GF-D8 (cell line): ENCODE measurements at places on chromosomes 5 and 9.

- DNase-seq, result no peak
These were observed 405.9 kb downstream of the TLE4 start for GRCh38 chr9:79977510-79978197.

DNA sequence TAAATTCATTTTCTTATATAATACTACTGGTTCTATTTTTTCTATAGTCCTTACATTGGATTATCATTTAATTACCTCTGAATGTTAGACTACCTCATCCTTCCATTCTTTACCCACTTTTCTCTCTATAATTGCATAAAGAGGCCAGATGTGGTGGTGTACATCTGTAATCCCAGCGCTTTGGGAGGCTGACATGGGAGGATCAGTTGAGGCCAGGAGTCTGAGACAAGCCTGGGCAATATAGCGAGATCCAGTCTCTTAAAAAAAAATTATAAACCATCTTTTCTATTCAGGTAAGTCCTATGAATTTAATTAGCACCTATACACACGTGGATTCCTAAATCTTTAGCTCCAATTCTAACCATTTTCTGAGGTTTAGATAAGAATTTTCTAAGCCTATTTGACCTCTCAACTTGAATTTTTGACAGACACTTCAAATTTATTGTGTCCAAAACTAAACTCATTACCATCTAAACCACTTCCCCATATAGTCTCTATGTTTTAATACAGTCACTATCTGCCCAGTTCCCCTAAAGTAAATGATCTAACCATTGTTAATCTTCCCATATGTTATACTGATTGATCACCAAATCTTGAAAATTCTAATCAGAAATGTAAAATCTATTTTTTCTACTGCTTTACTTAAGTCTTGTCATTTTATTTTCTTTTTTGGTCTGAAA is 33.0 kb upstream of the CHD1 start:
- no peak for DNase-seq

DNA sequence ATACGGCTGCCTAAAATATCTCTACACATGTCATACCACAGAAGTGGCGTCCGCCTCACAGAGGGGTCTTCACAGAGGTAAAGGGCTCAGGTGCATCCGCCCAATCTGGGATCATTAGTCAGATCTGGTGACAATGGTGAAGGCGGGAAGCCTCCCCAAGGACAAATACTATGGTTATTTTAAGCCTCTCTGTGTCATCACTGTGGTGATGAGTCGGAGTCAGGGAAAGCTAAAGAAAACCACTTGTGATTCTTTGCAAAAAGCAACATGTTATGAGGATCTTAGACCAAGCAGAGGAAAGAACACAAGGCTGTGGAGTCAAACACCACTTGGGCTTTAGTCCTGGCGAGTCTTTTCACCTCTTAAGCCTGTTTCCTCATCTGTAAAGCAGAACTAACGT is 190.4 kb downstream of the DRD1 start:
- no peak for DNase-seq

GRCh38 chr5:9892696-9893095 is 262.5 kb upstream of the TAS2R1 start:
- DNase-seq, result no peak

GRCh38 chr9:95595721-95596295 is 79.0 kb upstream of the PTCH1 start:
- no peak for DNase-seq

- no peak for DNase-seq
These were observed 149.4 kb upstream of the MRPS30 start for GRCh38 chr5:44659334-44659733.

- DNase-seq, result no peak
These were observed 125.8 kb upstream of the SLC12A2 start for GRCh38 chr5:127957701-127958239.

DNA sequence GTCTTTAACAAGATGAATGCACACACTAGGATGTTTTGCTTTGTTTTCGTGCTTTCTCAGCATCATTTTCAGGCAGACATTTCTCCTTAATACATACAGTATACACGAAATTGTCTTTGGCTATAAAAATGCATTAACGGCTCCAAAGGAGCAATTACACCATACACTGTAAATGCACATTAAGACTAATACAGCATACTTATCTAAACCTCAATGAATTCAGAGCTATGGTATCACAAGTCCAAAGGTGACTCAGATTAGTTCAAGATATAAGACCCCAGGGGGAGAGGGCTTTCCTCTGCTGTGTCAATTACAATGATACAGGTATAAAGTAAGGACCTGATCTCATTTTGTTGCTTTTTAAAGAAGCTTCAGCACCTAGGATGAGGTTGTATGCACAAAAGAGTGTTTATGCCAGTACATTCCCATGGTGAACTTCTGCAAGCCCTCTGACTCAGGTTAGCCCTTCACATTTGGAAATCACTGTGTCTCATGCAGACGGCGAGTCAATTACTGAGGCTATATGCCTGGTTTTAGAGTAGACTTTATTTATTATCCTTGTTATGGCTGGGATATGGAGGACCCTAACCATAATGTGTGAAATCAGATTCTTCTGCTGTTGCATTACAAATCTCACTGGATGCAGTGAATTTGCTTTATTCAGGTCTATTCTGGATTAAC is 233.3 kb downstream of the ZNF608 start:
- DNase-seq, result no peak
